ENCODE measurements at places on chromosomes 16 and 17. TPM values are rescaled to one million over a fixed set of nuclear protein-coding genes. Genes with fewer than 3 reads are reported as not detected.

DNA sequence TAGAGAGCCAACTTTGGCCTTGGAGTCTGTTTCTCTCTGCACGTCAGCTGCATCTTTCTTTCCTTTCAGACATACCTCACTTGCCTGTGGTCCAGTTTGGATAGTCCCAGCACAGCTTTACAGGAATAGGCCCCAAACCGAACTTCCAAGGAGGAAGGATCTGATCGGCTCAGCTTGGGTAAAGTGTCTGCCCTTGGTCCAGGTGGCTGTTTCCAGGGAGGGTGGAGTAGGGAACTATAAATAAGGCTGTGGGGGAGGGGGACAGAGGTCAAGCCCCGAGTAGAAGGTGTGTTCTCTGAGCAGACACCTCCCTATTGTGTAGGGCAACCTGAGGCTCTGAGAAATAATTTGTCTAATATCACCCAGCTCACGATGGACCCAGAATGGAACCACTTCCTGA is 29.2 kb upstream of the NKD1 start:
- DNase-seq, result no peak

GRCh38 chr16:3997231-3997841 is 116.8 kb upstream of the CREBBP start:
- DNase-seq, result no peak

- peak; percentile 71 for DNase-seq
Measured at GRCh38 chr17:60079401-60080243, 901 bp upstream of the HEATR6 start.

DNA sequence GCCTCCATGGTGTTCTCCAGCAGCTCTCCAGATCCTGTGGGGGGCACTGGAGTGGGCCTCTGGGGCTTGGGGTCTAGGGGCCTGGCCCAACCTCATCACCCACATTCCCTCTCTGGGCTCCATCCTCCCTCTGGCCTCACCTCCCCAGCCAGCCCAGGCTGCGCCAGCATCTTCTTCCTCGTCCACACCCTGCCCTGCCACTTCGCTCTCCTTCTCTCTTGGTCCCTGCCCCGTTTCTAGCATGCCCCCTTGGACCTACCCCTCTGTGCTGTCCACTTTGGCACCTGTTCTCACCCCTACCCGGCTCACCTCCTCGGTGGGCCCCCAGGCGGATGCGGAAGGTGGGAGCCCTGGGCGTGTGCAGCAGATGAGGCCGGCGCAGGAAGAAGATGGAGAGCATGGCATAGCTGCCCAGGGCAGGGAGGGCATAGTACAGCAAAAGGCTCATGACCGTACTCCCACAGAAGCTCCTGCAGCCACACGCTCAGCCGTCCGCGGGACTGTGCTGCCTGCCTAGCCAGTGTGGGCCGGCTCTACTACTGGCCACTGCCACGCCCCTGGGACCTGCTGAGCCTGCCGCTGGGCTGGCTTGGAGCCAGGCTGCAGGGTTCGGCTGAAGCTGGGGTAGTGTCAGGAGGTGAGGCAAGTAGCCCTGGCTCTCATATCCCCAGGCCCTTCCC is at the start of gene GDPD3:
Gene GDPD3, minus strand, starts transcription at position 507 of the 680 bp plus-strand sequence. Its CDS starts 59 bp downstream, at position 448.
- DNase-seq, result peak; percentile 51

- peak; percentile 46 for DNase-seq
Measured at GRCh38 chr17:42275527-42276358, 448 bp downstream of the STAT5B start.

GRCh38 chr17:82389379-82389778 is 17.8 kb downstream of the UTS2R start:
- no peak for DNase-seq

DNA sequence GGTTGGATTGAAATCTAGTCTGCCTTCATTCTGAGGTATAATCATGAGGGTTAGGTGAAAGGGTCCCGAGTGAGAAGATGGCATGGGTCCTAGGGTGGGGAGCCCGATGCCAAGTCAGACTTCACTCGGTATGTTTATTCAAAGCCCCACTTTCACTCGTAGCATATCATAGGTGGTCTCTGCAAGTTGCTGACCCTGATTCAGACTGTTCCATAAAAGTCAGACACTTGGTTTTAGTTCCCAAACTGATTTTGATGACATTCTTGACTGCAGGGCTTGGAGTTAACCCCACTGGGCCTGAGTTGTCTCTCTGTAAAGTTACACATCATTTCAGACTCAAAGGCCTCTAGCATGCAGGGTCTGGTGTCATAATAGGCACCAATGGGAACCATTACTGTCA is 17.8 kb downstream of the HAPSTR1 start:
- DNase-seq, result no peak

- DNase-seq, result no peak
Measured at GRCh38 chr17:20234276-20234675, 225.1 kb downstream of the SPECC1 start.

DNA sequence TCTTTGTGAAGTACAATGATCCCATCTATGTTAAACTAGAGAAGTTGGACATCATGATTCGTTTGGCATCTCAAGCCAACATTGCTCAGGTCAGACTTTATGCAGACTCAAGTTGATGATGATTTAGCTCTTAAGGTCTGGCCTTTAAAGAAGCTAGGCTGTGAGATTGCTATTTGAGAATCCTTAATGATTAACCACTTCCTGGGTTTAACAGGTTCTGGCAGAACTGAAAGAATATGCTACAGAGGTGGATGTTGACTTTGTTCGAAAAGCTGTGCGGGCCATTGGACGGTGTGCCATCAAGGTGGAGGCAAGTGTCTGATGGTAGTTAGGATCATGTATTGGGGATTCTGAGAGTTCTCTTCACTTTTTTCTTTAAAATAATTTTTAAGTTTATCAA is 40.3 kb downstream of the AP2B1 start:
- DNase-seq, result no peak

DNA sequence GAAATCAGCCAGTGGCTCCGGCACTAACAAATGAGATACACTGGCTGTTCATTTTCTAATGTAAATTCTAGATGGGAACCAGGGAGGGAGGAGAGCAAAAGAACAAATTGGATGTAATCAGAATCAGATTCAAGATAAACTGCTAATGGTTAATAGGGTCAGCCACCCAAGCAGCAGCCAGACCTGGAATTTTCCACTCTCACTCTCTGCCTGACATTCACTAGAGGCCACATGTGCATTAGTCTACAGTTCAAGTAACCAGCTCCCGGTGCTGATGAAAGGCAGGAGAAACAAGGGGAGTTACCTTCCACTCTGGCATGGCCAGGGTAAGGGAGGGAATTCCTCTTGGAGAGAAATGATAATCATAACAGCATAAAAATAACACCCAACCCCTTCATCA is 597.7 kb downstream of the TOX3 start:
- no peak for DNase-seq

DNA sequence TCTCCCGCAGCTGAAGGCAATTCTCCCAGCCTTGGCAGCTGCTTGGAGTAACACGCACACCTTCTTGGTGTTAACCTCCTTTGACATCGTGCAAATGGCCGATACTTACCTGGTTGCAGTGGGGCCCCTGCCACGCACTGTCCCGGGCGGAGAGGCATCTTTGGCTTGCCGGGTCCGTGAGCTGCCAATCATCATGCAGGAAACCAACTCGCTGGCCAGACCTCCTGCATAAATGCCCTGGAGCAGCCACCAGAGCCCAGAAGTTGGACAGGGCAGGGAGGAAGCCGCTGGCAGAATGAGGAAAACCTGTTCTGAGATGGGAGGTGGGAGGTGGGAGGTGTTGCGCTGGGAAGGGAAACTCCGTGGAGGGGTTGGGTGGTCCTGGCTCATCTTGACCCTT is 41.7 kb upstream of the CREBBP start:
- no peak for DNase-seq

DNA sequence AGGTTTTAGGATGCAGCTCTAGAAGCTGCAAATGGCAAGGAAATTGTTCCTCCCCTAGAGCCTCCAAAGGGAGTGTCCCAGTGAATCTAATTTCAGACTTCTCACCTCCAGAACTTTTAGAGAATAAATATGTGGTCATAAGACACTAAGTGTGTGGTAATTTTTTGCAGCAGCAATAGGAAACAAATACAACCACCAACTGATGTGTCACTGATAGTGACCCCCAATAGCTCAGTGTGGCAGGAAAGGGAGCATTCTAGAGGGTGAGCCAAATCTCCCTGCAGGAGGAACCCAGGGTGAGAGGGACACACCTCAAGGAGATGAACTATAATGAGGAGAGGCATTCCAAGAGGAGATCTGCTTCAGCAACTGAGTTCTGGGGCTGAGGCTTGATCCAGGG is 4.1 kb downstream of the CCL4L2 start:
- DNase-seq, result no peak

- no peak for DNase-seq
Measured at GRCh38 chr16:8982816-8983215, 19.1 kb upstream of the USP7 start.

DNA sequence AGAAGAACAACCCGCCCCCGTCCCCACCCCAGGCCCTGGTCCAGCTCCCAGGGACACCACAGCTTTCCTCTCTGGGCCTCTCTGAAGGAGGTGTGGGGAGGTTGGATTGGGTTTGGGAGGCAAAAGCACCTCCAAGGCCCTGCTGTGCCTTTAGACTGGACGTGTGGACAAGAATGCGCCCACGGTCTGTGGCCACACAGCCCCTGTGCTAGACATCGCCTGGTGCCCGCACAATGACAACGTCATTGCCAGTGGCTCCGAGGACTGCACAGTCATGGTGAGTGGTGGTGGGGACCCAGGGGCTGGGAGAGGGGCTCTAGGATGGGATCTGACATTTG is 3.0 kb downstream of the CORO1A start:
- no peak for DNase-seq

Gene SLC16A11
- not detected for total RNA-seq

Gene TBC1D3E
- total RNA-seq, result not detected

Gene TERB1
- not detected for total RNA-seq

Data from M059J (cell line).